ENCODE measurements at places on chromosomes 6 and 20.

GRCh38 chr6:21375151-21376116 is 218.1 kb upstream of the SOX4 start:
- DNase-seq, result no peak

GRCh38 chr6:150006961-150007464 is 18.3 kb downstream of the RAET1L start:
- no peak for DNase-seq

DNA sequence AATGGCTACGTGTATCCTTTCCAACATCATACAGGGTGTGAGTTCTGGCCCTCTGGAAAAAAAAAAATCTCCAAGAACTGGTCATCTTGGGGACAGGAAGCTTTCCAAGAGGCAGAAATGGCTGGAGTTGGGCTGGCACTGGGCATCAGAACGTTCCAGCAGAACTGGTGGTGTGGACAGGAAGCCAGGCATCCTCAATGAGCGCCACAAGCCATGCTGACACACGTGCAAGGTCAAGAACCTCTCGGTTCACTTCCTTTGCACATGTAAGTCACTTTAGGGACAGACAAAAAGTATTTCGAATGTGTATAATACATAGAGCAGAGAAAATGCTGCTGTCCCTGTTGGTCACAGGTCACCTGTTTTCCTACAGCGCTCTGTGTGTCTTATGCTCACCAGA is 27.4 kb upstream of the RIN2 start:
- no peak for DNase-seq

DNA sequence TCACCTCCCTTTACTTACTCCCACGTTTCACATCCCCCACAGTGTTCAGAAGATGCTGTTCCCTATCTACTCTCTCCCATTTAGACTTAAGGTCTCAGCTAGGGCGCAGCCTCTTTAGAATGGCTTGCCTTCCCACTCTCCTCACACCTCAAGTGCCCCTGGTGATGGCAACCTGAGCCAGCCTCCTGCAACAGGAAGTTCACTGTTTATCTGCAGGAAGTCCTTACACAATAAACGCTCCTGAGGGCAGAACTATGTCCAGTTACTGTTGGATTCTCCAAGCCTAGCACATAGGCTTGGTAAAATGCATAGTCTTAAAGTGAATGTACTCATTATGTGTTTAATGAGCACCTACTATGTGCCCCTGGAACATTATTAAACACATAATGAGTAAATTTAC is 21.9 kb upstream of the RAB22A start:
- no peak for DNase-seq

- DNase-seq, result no peak
Measured at GRCh38 chr20:14673164-14673563, 335.8 kb upstream of the FLRT3 start.

DNA sequence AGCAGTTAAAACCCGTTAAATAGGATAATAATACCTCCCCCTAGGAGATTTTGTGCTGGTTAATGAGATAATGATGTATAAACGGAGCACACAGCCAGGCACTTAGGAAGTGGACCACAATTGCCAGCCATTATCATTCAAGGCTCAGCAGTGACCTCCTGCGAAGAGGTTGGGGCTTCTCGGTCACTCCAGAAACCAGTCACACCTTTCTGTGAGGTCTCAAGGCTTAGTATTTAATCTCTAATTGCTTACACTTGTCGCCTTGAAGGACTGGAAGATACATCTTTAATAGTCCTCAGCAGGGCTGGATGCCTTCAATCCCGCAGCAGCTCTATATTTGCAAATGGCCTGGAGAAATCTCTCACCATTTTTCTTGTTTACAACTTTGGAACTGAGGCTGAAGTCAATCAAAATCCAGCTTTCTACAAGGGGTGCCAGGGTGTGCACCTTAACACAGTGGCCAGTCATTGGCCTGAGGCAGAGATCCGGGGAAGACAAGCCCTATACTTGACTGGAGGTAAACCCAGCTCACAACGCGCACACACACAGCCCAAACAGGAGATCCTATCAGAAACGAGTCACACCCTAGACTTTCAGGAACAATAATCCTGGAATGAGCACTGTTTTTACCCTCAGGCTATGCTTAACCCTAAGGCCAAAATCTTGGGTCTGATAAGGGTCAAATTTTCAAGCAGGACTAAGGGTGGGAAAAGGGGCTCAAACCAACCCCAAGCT is 1.2 kb downstream of the POU5F1 start:
- DNase-seq, result no peak

DNA sequence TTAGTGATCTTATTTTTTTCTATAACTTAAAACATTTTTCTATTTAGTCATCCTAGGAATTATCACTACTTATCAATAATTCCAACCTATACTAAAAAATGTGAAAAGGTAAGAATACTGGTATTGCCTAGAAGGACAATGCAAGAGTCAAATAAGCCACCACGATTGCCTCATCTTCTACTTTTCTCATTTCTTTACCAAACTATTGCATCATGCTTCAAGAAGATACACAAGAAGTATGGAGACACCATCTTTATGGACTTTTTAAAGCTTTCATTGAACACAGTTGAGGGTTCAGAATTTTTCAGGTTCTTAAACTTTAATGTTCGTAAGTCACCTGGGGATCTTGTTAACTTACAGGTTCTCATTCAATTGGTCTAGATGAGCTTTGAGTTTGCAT is 25.9 kb downstream of the ELOVL2 start:
- no peak for DNase-seq

GRCh38 chr6:165511807-165512206 is 151.2 kb downstream of the PDE10A start:
- no peak for DNase-seq

DNA sequence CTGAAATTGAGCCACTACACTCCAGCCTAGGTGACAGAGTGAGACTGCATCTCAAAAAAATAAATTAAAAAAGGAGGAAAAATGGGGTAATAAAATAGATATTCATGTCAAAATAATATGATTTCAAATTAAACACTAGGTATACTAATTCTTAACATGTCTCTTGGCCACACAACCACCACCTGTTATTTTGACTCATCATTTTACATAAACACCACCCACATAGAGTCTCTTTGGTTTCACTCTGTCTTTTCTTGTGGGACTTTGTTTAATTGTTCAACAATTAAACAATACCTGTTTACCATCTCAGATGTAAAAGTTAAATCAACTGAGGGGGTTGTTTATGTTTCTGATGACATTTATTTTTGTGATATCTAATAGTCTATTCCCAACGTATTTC is 476.8 kb upstream of the ADGRB3 start:
- DNase-seq, result no peak

- no peak for DNase-seq
Measured at GRCh38 chr20:24567508-24567907, 98.1 kb downstream of the SYNDIG1 start.

Data from stimulated activated CD4-positive, alpha-beta T cell treated with anti-CD3 and anti-CD28 coated beads, TNF-alpha, amount 100 ng/mL, for 1 hour (primary cell).